ENCODE measurements at places on chromosomes 6 and 20. TPM values are rescaled to one million over a fixed set of nuclear protein-coding genes. Genes with fewer than 3 reads are reported as not detected.

The IL20RA gene
- total RNA-seq: 21.9 TPM

The FRMD1 gene
- total RNA-seq: not detected

GRCh38 chr20:13443690-13444089 is 195.0 kb downstream of the TASP1 start:
- no peak for DNase-seq

DNA sequence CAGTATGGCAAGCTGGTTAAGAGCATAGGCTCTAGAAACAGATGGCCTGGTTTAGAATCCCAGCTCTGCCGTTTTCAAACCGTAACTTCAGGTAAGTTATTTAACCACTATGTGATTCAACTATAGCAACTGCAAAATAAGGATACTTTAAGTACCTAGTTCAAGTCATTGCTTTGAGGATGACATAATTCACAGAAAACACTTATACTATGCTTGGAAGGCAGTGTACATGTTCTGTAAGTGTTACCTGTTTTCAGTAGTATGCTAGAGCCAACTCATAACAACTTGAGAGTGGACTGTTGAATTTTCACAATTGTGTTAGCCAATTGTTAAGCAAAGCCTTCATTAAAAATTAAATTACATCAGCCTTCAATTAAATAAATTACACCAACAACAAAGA is 134.8 kb upstream of the BEND6 start:
- no peak for DNase-seq

GRCh38 chr20:64246616-64247306 is 8.8 kb upstream of the PCMTD2 start:
- no peak for DNase-seq

GRCh38 chr6:146470091-146470770 is 73.4 kb upstream of the RAB32 start:
- no peak for DNase-seq

DNA sequence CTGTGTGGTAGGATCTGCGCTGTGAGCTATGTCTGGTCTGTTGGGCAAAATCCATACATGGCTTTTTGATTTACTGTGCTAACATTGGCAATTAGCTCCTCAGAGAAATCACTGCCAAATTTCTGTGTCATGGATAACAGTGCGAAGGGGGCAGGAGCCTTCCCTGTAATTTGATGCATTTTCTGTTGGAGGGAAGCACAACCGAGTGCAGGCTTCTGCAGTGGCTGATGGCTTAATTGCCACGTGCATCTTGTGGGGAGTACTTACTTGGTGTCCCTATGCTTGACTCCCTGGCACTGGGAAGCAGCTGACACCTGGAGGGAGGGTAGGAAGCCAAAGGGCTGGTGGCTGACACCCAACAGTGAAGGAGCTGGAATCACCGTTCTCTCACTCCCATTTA is 99.3 kb upstream of the PROKR2 start:
- no peak for DNase-seq

GRCh38 chr6:5761370-5761769 is 245.4 kb downstream of the NRN1 start:
- DNase-seq: no peak

DNA sequence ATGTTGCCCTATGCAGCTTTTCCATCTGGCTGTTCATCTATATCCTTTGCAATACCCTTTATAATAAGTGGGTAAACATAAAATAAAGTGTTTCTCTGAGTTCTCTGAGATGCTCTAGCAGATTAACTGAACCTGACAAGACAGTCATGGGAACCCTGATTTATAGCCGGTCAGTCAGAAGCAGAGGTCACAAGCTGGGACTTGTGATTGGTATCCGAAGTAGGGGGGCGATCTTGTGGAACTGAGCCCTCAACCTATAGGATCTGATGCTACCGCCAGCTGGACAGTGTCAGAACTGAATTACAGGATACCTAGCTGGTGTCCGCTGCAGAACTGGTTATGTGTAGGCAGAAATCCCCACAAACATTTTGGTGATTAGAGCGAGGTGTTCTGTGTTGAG is 39.0 kb downstream of the SLC17A5 start:
- DNase-seq: no peak

- no peak for DNase-seq
Measured at GRCh38 chr6:170497841-170498301, 55.2 kb downstream of the PSMB1 start.
